ENCODE measurements at places on chromosomes 6 and 20.

DNA sequence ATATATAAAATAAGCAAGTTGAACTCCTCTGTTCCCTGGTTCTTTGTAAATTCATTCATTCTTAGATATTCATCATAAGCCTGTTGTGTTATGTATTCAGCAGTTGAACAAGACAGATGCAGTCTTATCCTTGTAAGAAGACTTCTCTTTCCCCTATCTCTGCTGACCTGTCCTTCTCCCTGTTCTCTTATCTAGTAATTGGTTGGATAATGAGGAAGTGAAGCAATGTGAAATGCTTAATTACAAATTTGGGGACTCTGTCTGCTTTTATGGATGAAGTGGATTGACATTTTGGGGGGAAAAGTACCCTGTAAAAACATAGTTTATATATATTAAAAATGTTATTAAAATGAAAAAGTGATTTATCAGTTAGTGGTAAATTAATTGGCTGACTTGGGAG is 37.0 kb downstream of the CDKAL1 start:
- no peak for DNase-seq

- DNase-seq = peak; percentile 64
Measured at GRCh38 chr6:13331516-13332348, 3.4 kb upstream of the TBC1D7 start.

DNA sequence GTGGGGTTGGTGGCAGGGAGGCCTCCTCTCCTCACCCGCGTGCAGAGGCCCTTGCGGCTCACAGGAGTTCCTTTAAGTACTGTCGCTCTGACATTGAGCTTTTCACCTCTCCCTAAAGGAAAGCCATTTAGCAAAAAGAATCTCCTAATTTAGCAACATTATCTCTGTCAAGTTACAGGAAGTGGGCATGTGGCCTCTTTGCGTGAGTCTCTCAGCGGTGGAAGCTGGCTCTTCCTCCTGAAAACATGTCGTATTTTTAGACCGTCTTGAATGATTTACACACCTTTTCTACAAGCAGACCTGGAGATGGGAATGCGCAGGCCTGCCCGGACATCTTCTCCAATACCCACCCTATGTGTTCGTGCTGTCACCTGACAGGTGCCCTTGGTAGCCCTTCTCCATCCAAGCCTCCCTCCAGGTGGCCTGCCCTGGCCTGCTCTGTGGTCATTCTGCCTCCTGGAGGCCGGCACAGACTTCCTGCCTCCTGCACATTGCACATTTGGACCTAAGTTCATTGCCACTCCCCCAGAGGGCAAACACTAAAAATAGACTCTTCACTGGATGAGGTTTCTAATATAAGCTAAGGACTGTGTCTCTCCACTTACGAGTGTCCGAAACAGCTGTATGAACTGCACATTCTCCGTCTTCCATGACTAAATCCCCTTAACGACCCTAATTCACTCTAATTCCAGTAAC is 18.5 kb upstream of the PHACTR3 start:
- no peak for DNase-seq

DNA sequence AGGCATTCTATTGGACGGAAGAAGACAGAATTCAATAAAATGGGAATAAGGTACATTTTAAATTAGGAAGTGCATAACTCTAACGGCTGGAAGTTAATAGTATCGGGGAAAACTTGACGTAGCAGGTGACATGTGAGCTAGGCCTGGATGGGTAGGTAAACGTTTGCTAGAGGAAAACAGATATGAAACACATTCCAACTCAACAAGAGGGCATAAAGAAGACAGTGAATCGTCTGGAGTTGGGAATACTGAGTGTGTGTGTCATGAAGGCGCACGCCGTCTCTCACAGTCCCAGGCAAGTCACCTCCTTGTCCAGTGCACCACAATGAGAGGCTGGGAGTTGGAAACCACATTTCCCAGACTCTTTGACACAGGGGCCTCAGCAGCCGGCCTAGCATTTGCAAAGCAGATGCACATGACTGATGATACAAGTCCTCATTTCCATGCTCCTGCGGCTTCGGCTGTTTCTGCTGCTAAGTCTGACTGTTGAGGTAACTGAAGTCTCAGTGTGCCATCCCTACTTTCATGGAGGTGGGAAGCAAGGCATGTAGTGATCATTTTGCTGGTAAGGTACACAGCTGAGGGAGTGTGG is 16.5 kb upstream of the NHSL1 start:
- DNase-seq = peak; percentile 82

- no peak for DNase-seq
Measured at GRCh38 chr20:18005170-18005989, 36.6 kb downstream of the MGME1 start.

GRCh38 chr6:129890701-129891100 is 29.6 kb upstream of the TMEM244 start:
- DNase-seq = no peak
